ENCODE measurements at places on chromosomes 3 and 15.
A peak's percentile ranks its signal among the peaks of the same experiment; 100 is the strongest.

DNA sequence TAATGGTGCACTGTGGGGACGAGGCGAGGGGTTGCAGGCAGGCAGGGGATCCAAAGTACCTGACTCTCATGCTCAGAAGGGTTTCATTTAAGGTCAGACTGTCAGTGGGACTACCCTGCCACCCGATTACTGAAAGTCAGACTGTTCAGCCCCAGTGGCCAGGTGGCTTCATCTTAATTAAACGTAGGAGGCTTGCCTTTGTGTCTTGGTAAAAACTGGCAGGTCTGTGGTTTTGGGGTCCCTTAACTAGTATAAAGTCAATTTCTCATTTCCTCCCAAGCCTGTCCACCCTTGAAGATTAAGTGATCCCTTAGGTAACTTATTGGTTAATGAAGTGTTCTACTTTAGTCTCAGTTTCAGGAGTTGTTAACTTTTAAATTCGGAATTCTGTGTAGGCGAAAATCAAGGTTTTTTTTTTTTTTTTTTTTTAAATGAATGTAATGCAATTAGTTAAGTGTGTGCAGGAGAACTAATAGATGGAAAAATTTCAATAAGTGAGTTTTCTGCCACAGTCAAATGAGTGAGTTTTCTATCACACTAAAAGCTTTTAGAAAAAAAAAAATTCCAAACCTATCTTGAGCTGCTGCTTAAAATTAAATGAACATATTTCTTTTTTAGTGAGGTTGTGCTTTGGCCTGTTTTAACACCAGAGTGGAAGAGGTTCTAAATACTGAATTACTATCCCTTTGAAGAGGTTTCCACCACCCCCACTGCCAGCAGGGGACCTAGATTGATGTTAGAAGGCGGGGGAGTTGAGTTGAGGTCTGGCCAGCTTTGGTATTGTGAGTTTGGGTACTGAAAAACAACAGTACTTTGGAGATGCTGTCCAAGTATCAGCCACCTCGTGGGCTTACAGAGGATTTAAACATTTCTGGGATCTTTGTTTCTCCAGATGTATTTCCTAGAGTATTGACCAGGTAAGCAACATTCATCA lies 15.2 kb downstream of the ITPR1 start:
- peak; percentile 30 for DNase-seq

GRCh38 chr15:90095521-90095959 lies 6.7 kb downstream of the IDH2 start:
- no peak for DNase-seq

GRCh38 chr3:194054016-194054415 lies 81.9 kb upstream of the HES1 start:
- no peak for DNase-seq

GRCh38 chr15:41605566-41605965 lies 46.6 kb downstream of the TYRO3 start:
- no peak for DNase-seq

DNA sequence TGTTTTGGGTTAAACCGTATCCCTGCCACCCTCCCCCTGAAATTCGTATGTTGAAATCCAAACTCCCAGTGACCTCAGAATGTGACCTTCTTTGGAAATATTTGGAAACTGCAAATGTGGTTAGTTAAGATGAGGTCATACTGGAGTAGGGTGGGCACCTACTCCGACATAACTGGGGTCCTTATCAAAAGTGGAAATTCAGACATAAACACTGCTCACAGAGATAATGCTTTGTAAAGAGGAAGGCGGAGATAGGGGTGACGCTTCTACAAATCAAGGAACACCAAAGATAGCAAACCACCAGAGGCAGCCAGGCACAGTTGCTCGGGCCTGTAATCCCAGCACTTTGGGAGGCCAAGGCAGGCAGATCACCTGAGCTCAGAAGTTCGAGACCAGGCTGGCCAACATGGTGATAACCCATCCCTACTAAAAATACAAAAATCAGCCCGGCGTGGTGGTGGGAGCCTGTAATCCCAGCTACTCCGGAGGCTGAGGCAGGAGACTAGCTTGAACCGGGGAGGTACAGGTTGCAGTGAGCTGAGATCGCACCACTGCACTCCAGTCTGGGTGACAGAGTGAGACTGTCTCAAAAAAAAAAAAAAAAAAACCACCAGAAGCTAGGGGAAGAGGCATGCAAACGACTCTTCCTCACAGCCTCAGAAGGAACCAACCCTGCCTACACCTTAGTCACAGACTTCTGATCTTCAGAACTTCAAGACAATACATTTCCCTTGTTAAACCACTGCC lies 51.1 kb upstream of the CHD2 start:
- peak; percentile 30 for DNase-seq

GRCh38 chr3:177196008-177196455 lies 1.2 kb downstream of the TBL1XR1 start:
- DNase-seq = no peak

DNA sequence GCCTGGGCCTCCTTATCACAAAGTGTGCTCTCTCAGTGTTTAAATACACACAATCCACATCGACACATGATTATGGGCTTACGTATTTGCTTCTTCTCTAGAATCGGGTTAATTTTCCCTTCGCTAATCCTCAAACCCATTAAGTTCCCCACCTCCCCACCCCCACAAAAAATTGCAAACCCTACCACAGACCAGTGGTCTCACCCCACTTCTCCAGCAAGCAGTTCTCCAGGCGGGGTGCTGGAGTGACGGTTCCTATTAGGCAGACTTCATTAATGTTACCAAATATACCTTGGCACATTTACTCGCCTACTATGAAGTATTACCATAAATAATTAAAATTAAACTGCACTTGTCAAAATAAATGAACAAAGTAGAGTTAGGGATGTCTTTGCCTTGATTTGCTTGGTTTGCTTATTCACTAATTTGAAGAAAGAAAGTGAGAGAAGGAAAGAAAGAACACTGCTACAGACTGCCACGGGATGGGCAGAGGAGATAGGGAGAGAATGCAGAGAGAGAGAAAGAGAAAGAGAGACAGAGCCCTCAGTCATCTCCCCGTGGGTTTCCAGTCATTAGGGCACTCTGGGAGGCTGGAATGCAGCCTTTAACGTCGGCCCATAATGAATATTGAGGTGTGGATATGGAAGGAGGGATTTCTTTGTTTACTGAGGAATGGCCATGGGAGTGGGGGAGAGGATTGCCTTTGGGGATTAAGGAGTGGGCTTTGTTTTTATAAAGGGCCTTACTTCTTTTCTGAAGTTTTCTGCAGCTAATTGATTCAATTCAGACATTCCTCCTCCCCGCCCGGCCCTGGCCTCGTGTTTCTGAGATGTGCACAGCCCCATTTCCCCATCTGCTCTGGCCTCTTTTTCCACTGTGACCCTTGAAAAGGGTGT lies 39.7 kb upstream of the POLG start:
- no peak for DNase-seq

GRCh38 chr15:90227816-90228772 lies 5.6 kb downstream of the CIB1 start:
- no peak for DNase-seq

DNA sequence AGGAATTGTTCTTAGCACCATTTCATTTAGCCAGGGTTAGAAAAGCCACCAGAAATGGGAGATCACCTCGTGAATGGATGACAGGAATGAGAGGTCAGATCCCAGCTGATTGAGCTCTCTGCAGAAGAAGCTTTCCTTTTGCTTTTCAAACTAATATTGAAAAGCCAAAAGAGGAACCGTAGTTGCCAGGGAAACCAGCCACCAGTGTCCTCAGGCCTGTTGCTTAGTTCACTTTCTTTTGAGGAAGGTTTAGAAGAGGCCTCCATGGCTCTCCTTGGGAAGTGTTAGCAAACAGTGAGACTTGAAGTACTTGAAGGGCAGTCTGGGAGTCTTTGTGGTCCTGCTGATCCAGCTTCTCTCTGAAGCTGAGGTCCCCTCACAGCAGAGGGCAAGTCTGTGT lies 7.4 kb upstream of the CCK start:
- DNase-seq = no peak

DNA sequence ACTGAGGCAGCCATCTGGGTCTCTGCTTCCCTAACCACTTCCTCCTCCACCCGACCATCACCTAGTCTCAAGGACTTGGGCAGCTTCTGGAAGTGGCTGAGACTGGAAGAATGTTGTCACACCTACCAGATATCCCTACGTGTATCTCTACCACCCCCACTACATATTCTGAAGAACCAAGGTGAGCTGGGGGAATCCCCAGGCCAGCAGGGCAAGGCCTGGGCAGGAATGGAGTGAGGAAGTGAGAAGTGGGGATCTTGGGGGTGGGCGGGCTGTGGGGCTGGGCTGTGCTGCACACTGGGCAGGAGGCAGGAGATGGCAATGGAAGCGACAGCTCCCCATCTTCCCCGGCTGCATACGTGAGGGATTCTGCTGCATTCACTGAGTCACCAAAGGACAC lies 17.5 kb upstream of the ALDH1A3 start:
- DNase-seq = no peak

DNA sequence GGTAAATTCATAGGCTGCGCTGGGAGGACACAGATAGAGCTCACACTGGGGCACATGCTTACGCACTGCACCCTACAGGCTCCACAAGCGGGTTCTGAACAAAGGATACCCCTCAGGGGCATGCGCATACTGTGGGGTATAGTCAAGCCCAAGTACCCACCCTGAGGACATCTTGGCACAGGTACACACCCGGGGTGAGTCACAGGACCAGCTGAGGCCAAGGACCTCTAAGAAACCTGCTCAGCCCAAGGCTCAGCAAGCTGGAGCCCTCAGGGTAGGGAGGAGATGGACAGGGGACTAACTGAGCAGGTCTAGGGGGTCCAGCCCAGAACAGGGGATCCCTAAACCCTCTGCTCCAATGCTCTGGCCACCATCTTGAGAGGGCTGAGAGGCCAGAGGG lies 3.3 kb downstream of the SHISA5 start:
- no peak for DNase-seq

DNA sequence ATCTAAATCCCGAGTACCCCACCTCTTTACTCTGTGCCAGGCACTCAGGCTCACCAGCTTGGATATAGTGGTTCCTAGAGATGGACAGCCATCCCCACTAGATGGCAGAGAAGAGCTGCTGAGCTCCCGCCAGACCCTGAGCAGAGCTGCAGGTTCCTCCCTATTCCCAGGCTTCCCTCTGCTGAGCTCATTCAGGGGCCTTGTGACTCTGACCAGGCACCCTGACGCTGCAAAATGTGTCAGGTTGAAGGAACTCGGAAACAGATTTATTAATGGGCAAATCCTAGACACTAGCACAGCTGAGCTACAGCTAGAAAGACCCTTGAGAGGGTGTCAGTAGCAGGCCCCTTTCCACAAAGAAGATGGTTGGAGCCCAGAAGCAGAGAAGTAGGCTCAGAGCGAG lies 38.2 kb upstream of the RHO start:
- peak; percentile 67 for DNase-seq

DNA sequence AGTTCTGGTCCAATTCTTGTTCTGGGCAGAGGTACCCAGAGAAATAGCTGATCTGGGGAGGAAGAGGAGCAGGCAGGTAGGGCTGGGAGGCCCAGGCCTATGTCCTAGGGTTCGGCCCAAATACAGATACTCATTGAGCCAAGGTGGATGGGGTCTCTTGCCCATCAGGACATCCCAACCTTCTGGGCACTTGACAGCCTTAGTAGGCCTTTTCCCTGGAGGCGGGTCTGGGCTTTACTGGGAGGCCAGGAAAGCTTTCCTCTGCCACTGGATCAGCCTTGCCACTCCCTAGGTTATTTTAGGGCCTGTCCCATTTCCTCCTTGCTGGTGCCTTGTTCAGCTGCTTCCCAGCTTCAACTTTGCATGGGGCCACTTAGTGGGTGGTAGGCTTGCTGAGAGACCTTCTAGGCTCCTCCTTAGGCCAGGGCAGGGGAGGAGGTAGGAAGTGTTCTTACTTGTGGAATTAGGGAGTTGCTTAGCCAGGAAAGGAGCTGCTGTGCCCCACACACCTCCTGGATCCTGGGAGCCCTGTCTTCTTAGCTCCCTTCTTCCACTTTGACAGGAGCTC lies 9.7 kb downstream of the TEX264 start:
- no peak for DNase-seq

GRCh38 chr15:51382787-51383186 lies 41.3 kb downstream of the GLDN start:
- no peak for DNase-seq

DNA sequence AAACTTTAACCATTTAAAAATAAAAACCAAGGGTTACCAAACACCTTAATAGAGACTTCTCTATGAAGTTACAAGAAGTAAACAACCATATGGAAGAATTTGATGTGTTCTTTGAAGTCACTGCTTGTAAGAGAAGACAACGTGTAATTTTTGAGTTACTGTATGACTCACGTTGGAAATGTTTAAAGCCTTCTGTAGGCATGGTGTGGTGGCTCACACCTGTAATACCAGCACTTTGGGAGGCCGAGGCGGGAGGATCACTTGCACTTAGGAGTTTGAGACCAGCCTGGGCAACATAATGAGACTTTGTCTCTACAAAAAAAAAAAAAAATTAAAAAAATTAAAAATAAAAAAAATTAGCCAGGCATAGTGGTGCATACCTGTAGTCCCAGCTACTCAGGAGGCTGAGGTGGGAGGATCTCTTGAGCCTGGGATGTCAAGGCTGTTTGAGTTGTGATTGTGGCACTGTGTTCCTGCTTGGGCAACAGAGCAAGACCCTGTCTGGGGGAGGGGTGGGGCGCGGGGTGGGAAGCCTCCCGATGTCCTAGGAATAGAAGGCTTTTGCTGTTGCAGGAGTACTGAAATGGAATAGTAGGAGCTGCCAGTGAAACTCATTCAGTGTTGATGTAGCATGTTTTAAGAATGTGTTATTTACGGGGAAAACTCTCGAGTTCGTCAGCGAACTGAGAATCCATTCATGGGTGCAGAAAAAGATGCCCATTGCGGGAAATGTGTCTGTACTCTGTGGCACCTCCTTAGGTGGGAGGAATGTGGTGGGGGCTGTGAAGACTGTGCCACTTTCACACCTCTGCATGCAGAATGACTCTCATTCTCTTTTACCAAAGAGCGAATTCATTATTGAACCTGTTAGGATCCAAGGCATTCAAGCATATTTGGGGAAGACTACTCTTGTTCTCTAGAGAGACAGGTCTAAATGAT lies 134.2 kb downstream of the FNDC3B start:
- DNase-seq = no peak

DNA sequence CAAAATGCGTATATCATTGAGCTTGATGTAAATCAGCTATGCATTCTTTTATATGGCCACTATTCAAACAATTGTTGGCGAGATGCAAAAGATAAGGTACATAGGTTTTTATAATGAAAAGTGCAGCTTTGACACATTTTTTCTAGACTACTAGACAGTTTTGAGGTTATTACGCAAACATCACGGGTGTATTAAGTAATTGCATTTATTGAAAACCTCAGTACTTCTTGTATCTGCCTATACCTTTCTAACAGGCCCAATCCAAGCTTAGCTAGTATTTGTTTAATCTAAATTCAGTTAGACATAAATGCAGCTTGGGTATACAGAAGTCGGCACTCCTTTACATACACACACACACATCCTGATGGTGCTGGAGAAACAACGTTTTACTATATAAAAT lies 2.7 kb downstream of the SPESP1 start:
- DNase-seq = no peak

DNA sequence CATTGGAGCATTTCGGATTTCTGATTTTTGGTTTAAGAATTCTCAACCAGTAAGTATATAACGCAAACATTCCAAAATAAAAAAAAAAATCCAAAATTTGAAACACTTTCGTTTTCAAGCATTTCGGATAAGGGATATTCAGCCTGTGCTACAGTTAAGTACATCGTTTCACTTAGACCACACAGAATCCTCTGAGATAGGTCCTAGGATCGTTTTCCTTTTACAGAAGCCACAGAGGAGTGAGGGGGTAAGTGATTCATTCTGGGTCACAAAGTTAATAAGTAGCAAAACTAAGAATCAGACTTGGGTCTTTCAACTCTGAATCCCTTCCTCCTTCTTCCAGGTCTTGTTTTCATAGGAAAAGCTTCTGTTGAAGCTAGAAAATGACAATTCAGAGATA lies 249.3 kb downstream of the BBX start:
- no peak for DNase-seq

- no peak for DNase-seq
Measured at GRCh38 chr3:3031326-3031725, 78.8 kb downstream of the IL5RA start.

Measured in GM18507 (cell line).